ENCODE measurements at places on chromosomes 11 and 22. TPM values are rescaled to one million over a fixed set of nuclear protein-coding genes. Genes with fewer than 3 reads are reported as not detected.

DNA sequence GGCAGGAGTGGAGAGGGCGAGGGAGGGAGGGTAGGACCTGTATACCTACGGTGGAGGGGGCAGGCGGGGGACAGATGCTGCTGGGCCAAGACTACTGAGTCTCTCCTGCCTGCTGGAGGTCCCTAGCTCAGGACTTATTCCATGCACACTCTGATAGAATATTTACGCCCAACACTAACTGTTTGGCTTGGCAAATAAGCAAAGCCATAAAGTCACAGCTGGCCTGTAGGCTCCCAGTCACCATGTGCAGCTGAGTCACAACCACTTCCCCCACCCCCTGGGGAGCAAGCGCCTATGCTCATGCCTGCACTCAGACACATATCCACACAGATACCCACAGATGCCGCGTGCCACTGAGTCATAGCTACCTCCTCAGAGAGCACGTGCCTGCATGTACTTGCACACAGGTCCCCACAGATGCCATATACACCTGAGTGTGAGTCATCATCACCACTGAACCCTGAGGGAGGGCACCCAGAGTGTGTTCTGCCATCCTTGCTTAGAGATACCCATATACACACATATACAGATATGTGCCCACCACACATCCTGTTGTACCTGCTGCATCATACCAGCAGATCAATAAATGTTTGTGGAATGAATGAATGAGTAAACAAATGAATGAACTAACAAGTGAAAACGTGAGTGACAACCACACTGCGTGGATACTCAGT is 95.8 kb downstream of the SWAP70 start:
- H3K27ac ChIP-seq = peak overlapping the region; percentile 53
- H3K36me3 ChIP-seq = no peaks in the 10 kb centered on the region
- no peak overlapping the region for H3K4me3 ChIP-seq
- H3K4me1 ChIP-seq = no peaks in the 10 kb centered on the region
- peak; percentile 96 for DNase-seq

- no peaks in the 10 kb centered on the region for H3K36me3 ChIP-seq
- H3K27ac ChIP-seq = no peak overlapping the region
- no peaks in the 10 kb centered on the region for H3K27me3 ChIP-seq
- no peak for DNase-seq
- H3K4me1 ChIP-seq = no peaks in the 10 kb centered on the region
These were observed 47.0 kb upstream of the SUSD2 start for GRCh38 chr22:24134090-24134846.

- no peaks in the 10 kb centered on the region for H3K4me1 ChIP-seq
- H3K36me3 ChIP-seq = no peaks in the 10 kb centered on the region
- no peaks in the 10 kb centered on the region for H3K27me3 ChIP-seq
- no peak overlapping the region for H3K27ac ChIP-seq
- no peak for DNase-seq
These were observed 28.0 kb downstream of the SLN start for GRCh38 chr11:107683807-107684206.

DNA sequence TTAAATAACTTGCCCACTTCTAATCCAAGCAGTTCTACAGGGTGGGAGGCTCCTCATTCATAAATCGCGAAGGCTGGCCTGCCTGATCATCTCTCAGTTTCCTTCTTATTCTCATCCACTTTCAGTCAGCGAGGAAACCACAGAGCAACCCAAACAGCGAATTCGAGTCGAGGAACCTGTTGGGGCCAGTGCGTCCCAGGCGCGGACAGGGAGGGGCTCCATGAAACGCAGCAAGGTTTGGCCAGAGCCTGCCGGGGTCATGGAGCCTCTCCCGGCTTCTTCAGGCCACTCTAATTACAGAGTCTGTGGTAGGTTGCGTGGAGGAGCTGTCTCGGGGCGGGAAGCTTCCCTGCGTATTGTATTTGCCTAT is 741 bp upstream of the NAV2 start:
- no peak for DNase-seq
- H3K4me3 ChIP-seq = peak overlapping the region; percentile 29
- H3K4me1 ChIP-seq = peaks cover 2% of the 10 kb centered on the region
- H3K36me3 ChIP-seq = no peaks in the 10 kb centered on the region
- H3K27me3 ChIP-seq = no peaks in the 10 kb centered on the region

Gene TREH
- not detected for total RNA-seq

- no peak overlapping the region for H3K27ac ChIP-seq
- H3K36me3 ChIP-seq = no peaks in the 10 kb centered on the region
- H3K4me1 ChIP-seq = no peaks in the 10 kb centered on the region
- no peak overlapping the region for H3K4me3 ChIP-seq
- no peaks in the 10 kb centered on the region for H3K27me3 ChIP-seq
These were observed 925.4 kb downstream of the BRD1 start for GRCh38 chr22:48902001-48902869.

GRCh38 chr22:48238966-48239365 is 1476.5 kb downstream of the TBC1D22A start:
- no peaks in the 10 kb centered on the region for H3K36me3 ChIP-seq
- no peak overlapping the region for H3K27ac ChIP-seq
- H3K4me1 ChIP-seq = no peaks in the 10 kb centered on the region
- no peak overlapping the region for H3K4me3 ChIP-seq
- no peak for DNase-seq

Gene CHST1
- total RNA-seq = 15.2 TPM

Gene KRTAP5-7
- total RNA-seq = 0.39 TPM

DNA sequence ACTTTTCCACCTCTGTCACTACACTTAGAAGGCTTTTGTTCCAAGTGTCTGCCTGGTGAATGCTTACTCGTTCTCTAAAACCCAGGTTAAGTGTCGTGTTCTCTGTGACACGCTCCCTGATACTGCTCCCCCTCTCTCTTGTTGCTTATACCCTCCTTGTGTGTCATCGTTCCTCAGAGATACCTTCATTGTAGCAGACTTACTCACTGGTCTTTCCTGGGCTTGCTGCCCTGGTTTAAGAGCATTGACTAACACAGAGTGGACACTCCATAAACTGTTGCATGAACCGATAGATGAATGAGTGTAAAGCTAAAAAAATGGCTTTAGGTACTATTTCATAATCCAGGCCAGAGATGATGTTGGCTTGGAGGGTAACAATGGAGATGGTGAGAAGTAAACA is 171.3 kb downstream of the GRIK4 start:
- H3K27me3 ChIP-seq = no peaks in the 10 kb centered on the region
- no peak overlapping the region for H3K27ac ChIP-seq
- H3K4me3 ChIP-seq = no peak overlapping the region
- no peaks in the 10 kb centered on the region for H3K4me1 ChIP-seq
- DNase-seq = no peak

GRCh38 chr11:111378861-111379601 is at the start of gene POU2AF1:
POU2AF1 (minus strand) TSS chr11:111379275; CDS start chr11:111379177, 98 bp downstream.
- no peaks in the 10 kb centered on the region for H3K36me3 ChIP-seq
- H3K27me3 ChIP-seq = no peaks in the 10 kb centered on the region
- H3K4me3 ChIP-seq = no peak within 1 kb of the TSS
- DNase-seq = no peak

Gene MS4A14
- total RNA-seq = 13.7 TPM

Gene BDNF
- 6.2 TPM for total RNA-seq

Gene ACCS
- total RNA-seq = 31.7 TPM

- H3K4me3 ChIP-seq = no peak overlapping the region
- H3K27ac ChIP-seq = no peak overlapping the region
These were observed 94.5 kb downstream of the RPS6KA4 start for GRCh38 chr11:64453466-64453865.

DNA sequence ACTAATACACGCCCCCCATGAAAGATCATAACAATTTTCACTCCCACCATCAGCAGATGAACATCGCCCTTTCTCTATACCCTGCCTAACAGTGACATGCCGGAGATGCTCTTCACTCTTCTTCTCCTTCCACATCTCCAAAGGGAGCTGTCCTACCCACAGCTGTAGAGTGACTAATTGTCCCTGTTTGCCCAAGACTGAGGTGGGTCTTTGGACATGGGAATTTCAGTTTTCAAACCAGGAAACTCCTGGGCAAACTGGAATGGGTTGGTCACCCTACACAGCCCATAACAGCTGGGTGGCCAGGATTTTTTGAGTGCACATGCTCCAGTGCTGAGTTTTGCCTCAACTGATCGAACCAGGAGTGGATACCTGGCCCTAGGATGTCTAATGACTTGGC is 90.6 kb upstream of the TIMP3 start:
- no peak overlapping the region for H3K4me3 ChIP-seq
- DNase-seq = no peak
- H3K27me3 ChIP-seq = no peaks in the 10 kb centered on the region
- H3K27ac ChIP-seq = no peak overlapping the region
- no peaks in the 10 kb centered on the region for H3K4me1 ChIP-seq

GRCh38 chr11:44010789-44011251 is 37.0 kb upstream of the ACCSL start:
- H3K4me1 ChIP-seq = peaks cover 2% of the 10 kb centered on the region
- DNase-seq = no peak
- H3K4me3 ChIP-seq = no peak overlapping the region
- H3K36me3 ChIP-seq = no peaks in the 10 kb centered on the region
- H3K27ac ChIP-seq = peak overlapping the region; percentile 87

Gene OR51V1
- not detected for total RNA-seq

- H3K27ac ChIP-seq = no peak overlapping the region
- H3K4me3 ChIP-seq = no peak overlapping the region
- H3K27me3 ChIP-seq = no peaks in the 10 kb centered on the region
- no peaks in the 10 kb centered on the region for H3K36me3 ChIP-seq
These were observed 11.1 kb downstream of the APOL3 start for GRCh38 chr22:36149441-36149840.

DNA sequence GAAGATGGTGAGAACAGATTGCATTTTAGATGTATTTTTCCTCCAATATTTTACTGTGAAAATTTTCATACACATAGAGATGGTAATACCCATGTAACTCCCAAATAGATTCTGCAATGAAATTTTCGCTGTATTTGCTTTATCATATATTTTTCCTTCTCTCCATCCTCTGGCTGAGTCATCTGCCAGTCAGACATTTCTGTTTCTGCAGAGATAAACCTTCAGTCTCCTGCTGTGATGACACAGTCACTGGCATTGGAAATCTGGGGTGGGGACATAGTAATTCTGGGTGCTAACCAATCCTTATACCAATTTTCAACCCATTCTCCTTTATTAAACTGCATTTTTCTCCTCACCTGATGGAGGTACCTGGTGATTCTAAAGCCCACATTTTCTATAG is 33.7 kb downstream of the SVIP start:
- no peaks in the 10 kb centered on the region for H3K4me1 ChIP-seq
- H3K27me3 ChIP-seq = no peaks in the 10 kb centered on the region
- H3K36me3 ChIP-seq = no peaks in the 10 kb centered on the region
- DNase-seq = no peak

Gene FAM180B
- 1.7 TPM for total RNA-seq

Gene CLDN25
- total RNA-seq = not detected
